H1 (cell line): ENCODE measurements at places on chromosomes 7 and 10. TPM values are rescaled to one million over a fixed set of nuclear protein-coding genes. Genes with fewer than 3 reads are reported as not detected.
A peak's percentile ranks its signal among the peaks of the same experiment; 100 is the strongest.

LMOD2 gene
- 0.22 TPM in 1 of 2 replicates, not detected in the other for total RNA-seq

GRCh38 chr7:105218215-105218614, 170.5 kb downstream of the SRPK2 start:
- DNase-seq: peak; percentile 3

GRCh38 chr7:135509589-135509838, 388 bp downstream of the CNOT4 start:
- no peak for DNase-seq

- no peak for DNase-seq
Measured at GRCh38 chr7:91249506-91250233, 14.6 kb upstream of the FZD1 start.

ING3 gene
- 13.9 and 17.7 TPM in 2 replicates for total RNA-seq

- no peak for DNase-seq
Measured at GRCh38 chr10:3902809-3903410, 117.9 kb upstream of the KLF6 start.

GRCh38 chr7:27182285-27182841, 2.7 kb downstream of the HOXA11 start:
- DNase-seq: peak; percentile 35

DNA sequence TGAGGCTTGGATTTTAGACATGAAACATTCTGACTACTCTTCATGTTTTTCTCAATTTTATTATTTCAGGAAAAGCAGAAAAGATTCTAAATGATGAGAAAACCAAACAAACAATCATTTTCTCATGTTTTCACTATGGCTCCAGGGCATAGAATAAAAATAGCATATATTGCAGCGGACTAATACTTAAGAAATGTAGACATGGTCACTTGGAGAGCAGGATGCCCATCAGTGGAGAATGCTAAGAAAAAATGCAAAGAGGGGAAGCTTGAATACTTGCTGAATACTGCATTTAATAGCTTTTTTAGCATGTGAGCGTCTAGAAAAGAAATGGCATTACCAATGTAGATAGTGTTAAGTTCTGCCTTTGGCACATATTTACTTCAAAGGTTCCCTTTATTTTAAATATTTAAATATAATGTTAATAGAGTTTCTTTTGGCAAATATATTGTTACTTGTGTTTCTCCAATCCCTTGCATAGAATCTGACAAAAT, 107.9 kb downstream of the PPP1R17 start:
- no peak for DNase-seq

DNA sequence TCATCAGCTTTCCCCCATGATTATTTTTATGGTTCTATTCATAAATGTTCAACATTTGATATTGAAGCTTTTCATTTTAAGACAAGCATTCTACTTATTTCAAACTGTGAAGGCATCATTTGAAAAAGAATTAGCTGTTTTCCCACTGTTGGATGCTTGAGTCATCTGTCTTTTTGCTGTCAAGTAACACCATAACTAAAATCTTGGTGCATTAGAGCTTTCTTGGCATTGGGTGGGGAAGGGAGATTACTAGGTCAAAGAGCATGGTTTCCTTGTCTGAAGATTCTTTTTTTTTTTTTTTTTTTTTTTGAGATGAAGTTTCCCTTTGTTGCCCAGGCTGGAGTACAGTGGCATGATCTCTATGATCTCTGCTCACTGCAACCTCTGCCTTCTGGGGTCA, 68.5 kb downstream of the CTBP2 start:
- DNase-seq: no peak

ADK gene
- total RNA-seq: 39.8 and 42.4 TPM in 2 replicates

DNA sequence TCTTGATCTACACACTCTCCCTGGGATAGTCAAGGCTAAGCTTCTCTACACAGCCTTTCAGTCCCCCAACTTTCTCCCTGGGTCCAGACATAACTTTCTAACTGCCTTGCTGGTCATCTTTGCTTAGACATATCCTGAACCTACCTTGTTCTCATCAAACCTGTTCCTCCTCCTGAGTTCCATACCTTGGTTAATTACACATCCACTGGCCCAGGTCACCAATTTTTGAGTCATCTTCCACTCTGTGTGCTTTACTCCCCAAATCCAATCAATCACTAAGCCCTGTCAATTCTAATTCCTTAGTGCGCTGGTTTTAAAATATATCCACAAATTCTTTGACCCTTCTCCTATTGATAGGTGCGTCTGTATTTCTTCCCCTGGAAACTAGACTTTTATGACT, 107.0 kb downstream of the EVX1 start:
- DNase-seq: no peak

DNA sequence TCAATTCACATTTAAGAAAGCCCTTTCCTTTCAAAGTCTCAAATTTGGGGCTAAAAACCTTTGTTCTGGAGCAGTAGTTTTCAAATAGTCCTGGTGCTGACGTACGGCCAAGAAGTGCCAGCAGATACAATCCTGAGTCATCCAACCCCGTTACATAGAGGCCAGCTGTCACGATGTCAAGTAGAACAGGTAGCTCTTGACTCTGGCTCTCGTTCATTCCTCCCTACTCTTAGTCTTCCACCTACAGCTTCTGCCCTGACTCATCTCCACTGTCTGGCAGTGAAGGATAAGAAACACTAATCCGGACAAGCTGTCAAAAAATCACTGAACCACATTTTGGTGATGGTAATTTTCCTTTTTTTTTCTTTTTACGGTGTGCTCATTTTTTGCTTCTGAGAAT, 132.4 kb upstream of the PTN start:
- no peak for DNase-seq

ASIC3 gene
- total RNA-seq: 1.4 and 1.9 TPM in 2 replicates

MACC1 gene
- total RNA-seq: 17.1 and 17.2 TPM in 2 replicates

- no peak for DNase-seq
Measured at GRCh38 chr10:101027106-101027720, 3.7 kb downstream of the PDZD7 start.

CDH23 gene
- 1.9 and 2.0 TPM in 2 replicates for total RNA-seq

GRCh38 chr7:126483972-126484371, 768.8 kb downstream of the GRM8 start:
- no peak for DNase-seq

GRCh38 chr7:45055016-45055415, 33.8 kb downstream of the NACAD start:
- DNase-seq: no peak

GRCh38 chr10:1629326-1630198, 107.8 kb downstream of the ADARB2 start:
- no peak for DNase-seq

DNA sequence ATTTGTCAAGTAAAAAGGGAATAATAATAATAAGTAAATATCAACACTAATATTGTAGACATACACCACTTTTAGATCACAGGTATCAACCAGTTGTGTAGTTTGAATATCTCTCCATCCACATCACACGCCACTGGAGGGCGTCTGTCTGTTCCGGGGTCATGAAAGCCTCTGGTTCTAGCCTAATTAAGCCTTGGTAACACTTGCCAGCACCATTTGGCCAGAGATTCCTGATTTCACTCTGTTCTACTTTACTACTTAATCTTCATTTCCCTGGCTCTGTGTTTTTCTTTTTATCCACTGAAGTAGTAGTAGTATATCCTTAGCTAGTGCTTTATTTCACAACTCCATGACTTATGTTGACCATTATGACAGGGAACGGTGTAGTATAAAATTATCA, 285.6 kb upstream of the POM121L12 start:
- peak; percentile 1 for DNase-seq

DNA sequence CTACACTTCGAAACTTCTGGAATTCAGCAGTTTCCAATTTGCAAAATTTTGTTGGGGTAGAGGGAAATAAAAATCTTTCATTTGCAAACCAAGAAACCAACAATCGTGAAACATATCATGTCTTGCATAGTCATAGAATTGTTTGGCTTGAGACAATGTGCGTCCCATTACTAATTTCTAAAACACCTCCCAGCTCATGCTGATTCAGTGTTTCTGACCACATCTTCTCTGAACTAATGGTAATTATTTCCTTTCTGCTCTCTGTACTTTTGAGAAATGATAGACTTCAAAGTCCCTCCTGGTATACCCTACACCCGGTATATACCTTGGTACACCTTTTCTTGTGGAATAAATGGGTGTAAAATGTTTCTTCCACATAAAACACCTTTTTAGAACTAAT, 41.8 kb upstream of the TSPAN13 start:
- no peak for DNase-seq

MPP7 gene
- 9.3 and 9.8 TPM in 2 replicates for total RNA-seq

- DNase-seq: no peak
Measured at GRCh38 chr10:57320416-57320815, 947.3 kb downstream of the IPMK start.

DNA sequence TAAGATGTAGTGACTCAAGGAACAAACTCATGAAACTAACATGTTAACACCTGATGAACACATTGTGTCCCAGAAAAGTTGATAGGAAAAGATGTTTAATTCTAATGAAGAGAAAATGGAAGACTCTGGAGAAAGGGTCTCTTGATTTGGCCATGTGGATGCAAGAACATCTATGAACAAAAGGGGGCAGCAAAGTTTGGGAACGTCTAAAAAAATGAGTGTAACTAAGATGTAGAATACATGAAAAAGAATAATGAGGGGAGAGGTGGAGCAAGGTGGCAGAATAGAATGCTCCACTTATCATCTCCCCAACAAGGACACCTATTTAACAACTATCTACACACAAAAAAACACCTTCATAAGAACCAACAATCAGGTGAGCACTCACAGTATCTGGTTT, 805.1 kb downstream of the TNS3 start:
- no peak for DNase-seq

DNA sequence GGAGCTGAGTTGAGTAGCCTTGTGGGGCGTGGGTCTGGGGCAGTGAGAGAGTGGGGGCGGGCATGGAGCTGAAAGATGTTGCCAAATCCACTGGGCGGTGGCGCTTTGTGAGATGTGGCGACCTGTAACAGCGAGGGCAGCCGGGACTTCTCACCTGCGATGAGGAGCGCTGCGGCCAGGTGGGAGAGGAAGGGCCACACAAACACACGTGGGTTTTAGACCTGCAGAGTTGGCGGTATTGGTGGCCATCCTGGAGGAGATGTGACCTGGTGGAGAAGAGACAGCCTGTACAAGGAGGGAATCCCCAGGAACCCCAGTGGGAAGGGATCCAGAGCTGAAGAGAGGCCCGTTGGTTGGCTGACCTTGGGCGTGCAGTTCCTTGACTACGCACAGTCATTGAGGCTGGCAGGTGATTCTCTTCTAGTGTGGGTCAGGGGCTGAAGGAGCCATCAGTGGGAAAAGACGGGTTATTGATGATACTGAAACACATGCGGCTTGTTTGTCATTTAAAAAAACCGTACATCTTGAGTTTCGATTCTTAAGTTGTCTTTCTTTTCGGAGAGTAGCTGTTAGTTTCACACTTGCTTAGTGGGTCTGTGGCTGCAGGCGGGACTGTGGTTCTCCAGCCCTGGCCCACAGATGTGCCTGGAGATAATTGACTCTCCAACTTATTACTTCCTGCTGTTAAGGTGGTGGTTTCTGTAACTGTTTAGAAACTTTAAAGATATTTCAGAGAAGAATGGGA, 2.4 kb downstream of the CHST12 start:
- DNase-seq: no peak

CPA2 gene
- total RNA-seq: 0.31 TPM in 1 of 2 replicates, not detected in the other

TMEM243 gene
- 26.0 and 27.6 TPM in 2 replicates for total RNA-seq

ANKMY2 gene
- total RNA-seq: 9.3 and 9.6 TPM in 2 replicates

MALRD1 gene
- 0.32 and 0.92 TPM in 2 replicates for total RNA-seq

AKR1B15 gene
- total RNA-seq: 0.25 and 0.47 TPM in 2 replicates

DNA sequence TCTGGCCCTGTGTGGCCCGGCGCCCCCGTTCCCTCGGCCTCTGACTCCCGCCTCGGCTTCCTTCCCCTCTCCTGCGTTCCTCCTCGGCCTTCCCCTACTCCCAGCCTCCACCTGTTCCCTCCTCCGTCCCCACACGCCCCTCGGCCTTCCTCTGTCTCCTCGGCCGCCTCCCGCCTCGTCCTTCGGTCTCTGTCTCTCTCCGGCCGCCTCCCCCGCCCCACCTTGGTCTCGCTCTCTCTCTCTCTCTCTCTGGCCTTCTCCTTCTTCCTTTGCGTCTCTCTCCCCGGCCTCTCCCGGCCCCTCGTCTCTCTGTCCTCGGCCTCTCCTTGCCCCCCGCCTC, 588 bp downstream of the GET4 start:
- DNase-seq: no peak

DNA sequence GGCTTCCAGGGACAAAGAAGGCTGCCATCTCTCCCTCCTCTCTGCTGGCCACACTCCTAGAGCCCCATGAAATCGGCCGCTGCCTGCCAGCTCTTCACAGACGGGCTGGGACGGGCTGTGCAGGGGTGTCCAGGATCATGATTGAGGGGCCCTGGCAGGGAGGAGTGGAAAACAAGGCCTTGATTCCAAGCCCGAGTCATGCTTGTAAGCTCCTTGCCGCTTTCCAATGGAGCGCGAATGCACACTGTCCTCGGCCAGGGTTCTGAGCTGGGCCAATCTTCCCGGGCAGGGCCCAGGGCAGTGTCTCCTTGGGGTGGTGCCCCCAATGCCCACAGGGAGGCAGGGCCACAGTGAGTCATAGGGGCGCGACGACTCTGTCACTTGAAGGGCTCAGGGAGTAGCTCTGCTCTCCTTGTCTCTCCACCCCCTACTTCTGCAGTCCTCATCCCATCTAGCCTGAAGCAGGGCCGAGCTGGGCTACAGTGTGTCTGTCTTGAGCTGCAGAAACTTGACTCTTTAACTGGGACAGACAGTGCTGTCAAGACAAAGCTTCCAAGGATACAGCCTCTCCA, 186.2 kb upstream of the SVIL start:
- no peak for DNase-seq

STEAP4 gene
- 0.08 TPM in 1 of 2 replicates, not detected in the other for total RNA-seq
